ENCODE measurements at places on chromosomes 6 and 20. TPM values are rescaled to one million over a fixed set of nuclear protein-coding genes. Genes with fewer than 3 reads are reported as not detected.

RTEL1 gene
- polyA plus RNA-seq = 15.8 TPM

GRCh38 chr6:88958842-88959241 lies 4.6 kb downstream of the RNGTT start:
- no peak for DNase-seq

- no peak for DNase-seq
These were observed 3.5 kb downstream of the GRM1 start for GRCh38 chr6:146032387-146032786.

DNA sequence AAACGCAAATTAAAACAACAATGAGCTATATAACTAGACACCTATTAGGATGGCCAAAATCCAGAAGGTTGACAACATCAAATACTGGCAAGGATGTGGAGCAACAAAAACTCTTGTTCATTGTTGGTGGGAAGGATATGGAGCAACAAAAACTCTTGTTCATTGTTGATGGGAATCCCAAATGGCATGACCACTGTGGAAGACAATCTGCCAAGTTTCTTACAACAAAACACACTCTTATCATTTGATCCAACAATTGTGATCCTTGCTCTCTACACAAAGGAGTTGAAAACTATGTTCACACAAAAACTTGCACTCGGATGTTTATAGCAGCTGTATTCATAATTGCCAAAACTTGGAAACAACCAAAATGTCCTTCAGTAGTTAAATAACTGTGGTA lies 61.8 kb upstream of the LAMA2 start:
- no peak for DNase-seq

GRCh38 chr6:126017668-126018067 lies 31.3 kb downstream of the TRMT11 start:
- DNase-seq = no peak

All from cardiac muscle cell (in vitro differentiated cells and primary cell).